ENCODE measurements at places on chromosomes 3 and 15.

- no peak for DNase-seq
These were observed 45.0 kb downstream of the LSM3 start for GRCh38 chr3:14223595-14223994.

GRCh38 chr3:16606398-16606797 is 1.2 kb upstream of the DAZL start:
- no peak for DNase-seq

DNA sequence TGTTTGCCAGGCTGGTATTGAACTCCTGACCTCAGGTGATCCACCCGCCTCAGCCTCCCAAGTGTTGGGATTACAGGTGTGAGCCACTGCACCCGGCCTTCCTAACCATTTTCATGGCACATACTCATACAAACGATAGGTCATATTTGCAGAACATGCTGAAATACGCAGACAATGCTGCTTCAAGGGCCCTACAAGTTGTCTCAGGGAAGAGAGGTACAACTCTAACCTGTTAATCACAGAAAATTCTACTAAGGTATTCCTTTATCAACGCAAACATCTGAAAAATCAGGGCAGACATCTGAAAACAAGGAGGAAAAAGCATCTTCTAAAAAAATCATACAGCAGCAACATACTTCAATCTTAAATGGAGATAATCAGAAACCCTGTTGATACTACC is 39.9 kb downstream of the RAF1 start:
- DNase-seq = no peak

- DNase-seq = peak; percentile 35
These were observed 276.3 kb upstream of the MCTP2 start for GRCh38 chr15:93954985-93955571.

DNA sequence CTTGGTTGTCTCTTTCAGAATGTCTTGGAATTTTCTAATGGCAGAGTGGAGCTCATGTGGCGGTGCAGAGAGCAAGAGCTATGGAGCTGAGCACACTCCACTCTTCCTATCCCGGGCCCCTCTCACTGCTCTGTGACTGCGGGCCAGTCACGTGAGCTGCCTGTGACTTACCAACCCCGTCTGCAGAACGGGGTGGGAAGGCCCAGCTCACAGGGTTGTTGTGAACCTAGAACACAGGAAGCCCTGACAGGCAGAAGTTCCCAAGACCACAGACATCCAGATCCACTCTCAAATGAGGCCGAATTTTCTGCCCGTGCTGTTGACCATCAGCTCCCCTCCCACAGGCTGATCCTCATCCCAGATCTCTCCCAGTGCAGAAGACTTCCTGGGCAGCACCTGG is 35.5 kb upstream of the PLXNA1 start:
- no peak for DNase-seq

All from NCI-H1092 treated with DMSO at 0.1 percent for 48 hours (cell line).